Stimulated activated CD8-positive, alpha-beta memory T cell treated with anti-CD3 and anti-CD28 coated beads, Interleukin-15, amount 100 ng/mL, for 4 hours (primary cell): ENCODE measurements at places on chromosomes 5 and 9.
A peak's percentile ranks its signal among the peaks of the same experiment; 100 is the strongest.

GRCh38 chr9:78296201-78296892 is 578 bp upstream of the PSAT1 start:
- peak; percentile 23 for DNase-seq

- DNase-seq: no peak
Measured at GRCh38 chr5:69078921-69079540, 14.8 kb upstream of the SLC30A5 start.

GRCh38 chr9:6581253-6581652 is 64.3 kb downstream of the GLDC start:
- no peak for DNase-seq

- DNase-seq: no peak
Measured at GRCh38 chr5:151721087-151721646, 34.5 kb upstream of the SPARC start.

GRCh38 chr5:149002053-149002452 is 60.8 kb downstream of the SH3TC2 start:
- no peak for DNase-seq

DNA sequence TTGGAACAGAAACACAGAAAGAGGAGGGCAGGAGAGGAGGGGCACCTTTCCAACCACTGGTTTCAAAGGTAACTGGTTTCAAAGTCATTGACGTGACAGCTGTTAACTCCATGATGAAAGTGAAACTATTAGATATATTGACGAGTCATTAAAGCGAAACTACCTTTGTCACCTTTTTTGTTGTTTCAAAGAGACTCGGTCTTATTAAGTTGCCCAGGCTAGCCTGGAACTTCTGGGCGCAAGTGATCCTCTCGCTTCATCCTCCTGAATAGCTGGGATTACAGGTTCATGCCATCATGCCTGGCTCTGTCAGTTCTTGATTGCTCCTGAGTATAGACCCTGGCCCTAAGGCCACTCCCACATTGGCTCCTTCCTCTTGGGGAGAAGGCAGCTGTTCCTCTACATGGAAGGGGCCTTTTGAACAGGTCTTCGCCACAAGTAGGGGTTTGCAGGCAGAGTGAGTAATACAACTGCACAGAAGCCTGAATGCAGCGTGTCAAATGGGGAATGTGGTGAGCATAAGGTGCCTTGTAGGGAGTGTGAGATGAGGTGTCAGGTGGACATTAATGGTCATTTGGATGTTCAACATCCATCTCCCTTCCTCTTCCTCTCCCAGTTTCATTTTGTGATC is 3.4 kb upstream of the F12 start:
- no peak for DNase-seq

- DNase-seq: no peak
Measured at GRCh38 chr9:14383294-14383693, 69.4 kb upstream of the NFIB start.
